ENCODE measurements at places on chromosomes 5 and 9. TPM values are rescaled to one million over a fixed set of nuclear protein-coding genes. Genes with fewer than 3 reads are reported as not detected.

DNA sequence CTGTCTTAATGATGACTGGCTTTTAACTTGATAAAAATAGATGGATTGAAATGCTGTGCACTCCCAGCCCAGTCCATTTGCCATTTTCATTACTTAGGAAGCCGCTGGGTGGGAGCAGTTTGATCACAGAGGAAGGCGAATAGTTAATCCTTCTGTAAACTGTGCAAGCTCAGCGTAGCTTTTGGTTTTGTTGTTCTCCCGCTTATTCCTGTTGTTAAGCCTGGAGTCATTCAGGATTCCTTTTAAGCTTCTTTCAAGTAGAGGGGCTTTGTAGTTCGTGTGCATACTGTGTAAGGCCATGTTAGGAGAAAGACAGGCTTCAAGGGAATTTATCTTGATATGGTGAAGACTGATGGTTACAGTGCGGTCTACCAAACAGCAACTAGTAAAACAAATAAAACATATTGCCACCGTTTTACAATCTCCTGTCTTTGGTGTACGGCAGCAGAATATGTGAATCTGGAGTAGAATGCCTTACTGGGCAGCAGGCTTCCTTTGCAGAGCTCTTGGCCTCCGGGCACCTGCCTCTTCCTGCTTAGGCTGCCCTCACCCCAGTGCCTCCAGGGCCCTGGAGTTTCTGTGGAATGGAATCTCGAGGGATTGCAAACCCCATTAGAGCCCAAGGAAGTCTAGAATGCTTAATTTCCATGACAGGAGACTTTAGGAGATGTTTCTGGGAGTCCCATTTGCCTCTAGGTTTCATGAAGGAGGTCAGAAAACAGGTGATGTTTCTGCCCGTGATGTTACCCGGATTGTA is 141.4 kb downstream of the TRIO start:
- H3K36me3 ChIP-seq: no peaks in the 10 kb centered on the region
- DNase-seq: no peak
- no peaks in the 10 kb centered on the region for H3K27me3 ChIP-seq

DNA sequence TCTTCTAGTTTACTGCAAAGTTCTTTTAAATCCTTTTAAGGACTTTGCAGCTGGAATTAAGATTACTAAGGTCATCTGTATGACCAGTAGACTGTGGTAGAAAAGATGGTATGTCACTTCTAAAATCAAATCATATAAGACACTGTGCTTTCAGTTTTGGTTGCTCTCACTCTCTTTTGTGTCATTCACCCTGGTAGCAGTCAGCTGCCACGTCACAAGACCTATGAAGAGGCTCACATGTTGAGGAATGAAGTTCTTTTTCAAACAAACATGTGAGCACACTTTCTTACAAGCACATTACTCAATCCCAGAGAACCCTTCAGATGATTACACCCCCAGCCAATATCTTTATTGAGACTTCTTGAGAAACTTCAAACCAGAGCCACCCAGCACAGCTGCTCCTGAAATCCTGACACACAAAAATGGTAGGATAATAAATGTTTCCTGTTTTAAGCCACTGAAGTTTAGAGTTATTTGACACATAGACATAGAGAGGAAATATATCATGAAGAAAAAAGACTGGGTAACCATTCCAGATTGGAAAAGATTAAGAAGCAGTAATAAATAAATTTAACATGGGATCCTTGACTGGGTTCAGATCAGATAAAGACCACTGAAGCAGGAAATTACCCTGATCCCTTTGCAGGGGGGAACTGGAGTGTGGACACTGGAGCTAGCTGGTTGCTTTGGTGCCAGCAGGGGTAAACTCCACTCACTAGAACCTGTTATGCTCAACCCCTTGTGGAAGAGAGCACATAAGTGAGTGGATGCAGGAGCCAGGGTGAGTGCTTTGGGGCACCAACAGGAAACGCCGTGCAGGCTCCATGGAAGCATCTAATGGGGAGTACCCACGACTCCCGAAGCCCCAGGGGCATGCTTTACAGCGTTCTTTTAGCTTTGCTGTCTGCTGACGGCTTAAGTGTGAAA is 64.1 kb downstream of the SLCO4C1 start:
- no peaks in the 10 kb centered on the region for H3K27me3 ChIP-seq
- no peak overlapping the region for H3K27ac ChIP-seq
- no peak for DNase-seq
- no peaks in the 10 kb centered on the region for H3K36me3 ChIP-seq
- H3K4me1 ChIP-seq: no peaks in the 10 kb centered on the region
- H3K4me3 ChIP-seq: no peak overlapping the region

- no peaks in the 10 kb centered on the region for H3K36me3 ChIP-seq
- H3K27ac ChIP-seq: no peak overlapping the region
- no peaks in the 10 kb centered on the region for H3K27me3 ChIP-seq
- no peaks in the 10 kb centered on the region for H3K4me1 ChIP-seq
Observed at GRCh38 chr9:69085569-69086283, 50.2 kb downstream of the FXN start.

GRCh38 chr5:18091142-18091541 is 456.9 kb downstream of the TAF11L14 start:
- H3K36me3 ChIP-seq: no peaks in the 10 kb centered on the region
- H3K27me3 ChIP-seq: no peaks in the 10 kb centered on the region
- H3K4me1 ChIP-seq: no peaks in the 10 kb centered on the region
- H3K27ac ChIP-seq: no peak overlapping the region
- no peak for DNase-seq

DNA sequence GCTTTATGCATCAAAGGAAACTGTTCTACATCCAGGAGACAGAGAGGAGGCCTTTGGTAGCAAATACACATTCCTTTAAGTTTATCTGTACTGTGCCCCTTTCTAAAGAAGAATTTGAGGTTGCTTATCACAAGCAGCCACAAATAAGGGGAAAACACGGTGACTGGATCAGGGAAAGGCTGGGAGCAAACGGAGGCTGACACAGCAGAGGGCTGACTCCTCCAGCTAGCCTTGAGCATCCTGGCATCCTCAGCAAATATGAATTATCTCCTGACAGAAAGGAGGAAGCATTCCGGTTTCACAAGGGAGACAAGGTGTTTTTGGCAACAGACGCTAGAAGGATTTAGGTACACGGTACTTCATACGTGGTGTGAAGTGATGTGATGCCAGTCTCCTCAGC is 133.5 kb downstream of the DCP2 start:
- no peaks in the 10 kb centered on the region for H3K36me3 ChIP-seq
- no peak for DNase-seq
- no peaks in the 10 kb centered on the region for H3K27me3 ChIP-seq
- H3K4me1 ChIP-seq: no peaks in the 10 kb centered on the region

GRCh38 chr5:114419959-114420358 is 58.1 kb downstream of the KCNN2 start:
- H3K4me1 ChIP-seq: peaks cover 7% of the 10 kb centered on the region
- H3K27me3 ChIP-seq: no peaks in the 10 kb centered on the region
- no peak overlapping the region for H3K27ac ChIP-seq
- H3K36me3 ChIP-seq: no peaks in the 10 kb centered on the region
- no peak overlapping the region for H3K4me3 ChIP-seq

CNTFR gene
- 85.1 TPM for total RNA-seq
